H1 (cell line): ENCODE measurements at places on chromosomes 2 and 18. TPM values are rescaled to one million over a fixed set of nuclear protein-coding genes. Genes with fewer than 3 reads are reported as not detected.

Gene RAPGEF4
- 1.4 and 2.6 TPM in 2 replicates for total RNA-seq

Gene FAM237A
- not detected in 2 replicates for total RNA-seq

Gene GAREM1
- total RNA-seq, result 9.2 and 9.6 TPM in 2 replicates

Gene OTOS
- total RNA-seq, result 0.63 TPM in 1 of 2 replicates, not detected in the other

Gene SCLY
- 79.0 and 83.7 TPM in 2 replicates for total RNA-seq

Gene MYOM1
- total RNA-seq, result 0.32 and 0.78 TPM in 2 replicates

Gene GPR75
- total RNA-seq, result 3.5 and 4.1 TPM in 2 replicates

Gene EHD3
- 12.0 TPM in 2 replicates for total RNA-seq

DNA sequence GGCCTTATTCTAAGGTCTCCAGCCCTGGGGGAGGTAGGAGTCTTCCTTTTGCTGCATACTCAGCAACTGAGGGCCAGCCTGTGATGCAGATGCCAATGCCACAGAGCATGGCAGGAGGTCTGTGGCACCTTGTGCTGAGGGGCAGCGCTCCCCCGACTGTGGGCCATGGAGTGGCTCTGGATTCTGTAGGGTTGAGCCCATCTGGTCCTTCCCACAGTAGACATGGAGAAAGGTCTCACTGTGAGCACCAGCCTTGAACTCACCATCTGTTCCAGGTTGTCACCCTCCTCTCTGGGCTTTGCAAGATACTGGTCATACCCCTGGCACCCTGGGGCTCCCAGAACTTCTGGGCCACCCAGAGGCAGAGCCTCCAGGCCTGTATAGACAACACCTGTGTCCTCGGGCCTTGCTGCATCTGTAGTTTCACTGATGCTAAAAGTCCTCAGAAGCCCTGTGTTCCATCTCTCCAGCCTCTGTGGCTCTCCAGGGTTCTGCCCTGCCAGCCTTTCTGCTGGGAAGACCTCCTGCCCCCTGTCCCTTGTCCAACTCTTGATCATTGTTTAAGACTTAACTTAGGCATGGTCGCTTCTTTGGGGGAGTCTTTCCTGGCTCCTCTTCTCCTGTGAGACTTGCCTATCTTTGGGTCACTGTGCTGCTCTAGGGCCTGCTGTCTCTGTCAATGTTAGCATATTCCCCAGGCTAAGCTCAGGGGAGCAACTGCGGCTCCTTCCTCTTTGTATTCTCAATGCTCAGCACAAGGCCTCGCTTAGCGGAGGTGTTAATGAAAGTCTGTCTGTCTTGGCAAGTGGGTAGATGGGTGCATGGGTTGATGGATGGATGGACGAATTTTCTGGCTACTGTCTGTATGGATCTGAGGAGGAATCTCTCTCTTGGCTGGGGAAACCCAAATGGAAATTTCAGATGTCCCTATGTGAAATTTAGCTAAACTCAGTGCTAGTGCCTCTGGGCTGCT, 160.9 kb downstream of the DYSF start:
- no peak overlapping the region for H3K4me3 ChIP-seq
- H3K27ac ChIP-seq, result no peak overlapping the region
- H3K36me3 ChIP-seq, result no peaks in the 10 kb centered on the region
- no peaks in the 10 kb centered on the region for H3K4me1 ChIP-seq

DNA sequence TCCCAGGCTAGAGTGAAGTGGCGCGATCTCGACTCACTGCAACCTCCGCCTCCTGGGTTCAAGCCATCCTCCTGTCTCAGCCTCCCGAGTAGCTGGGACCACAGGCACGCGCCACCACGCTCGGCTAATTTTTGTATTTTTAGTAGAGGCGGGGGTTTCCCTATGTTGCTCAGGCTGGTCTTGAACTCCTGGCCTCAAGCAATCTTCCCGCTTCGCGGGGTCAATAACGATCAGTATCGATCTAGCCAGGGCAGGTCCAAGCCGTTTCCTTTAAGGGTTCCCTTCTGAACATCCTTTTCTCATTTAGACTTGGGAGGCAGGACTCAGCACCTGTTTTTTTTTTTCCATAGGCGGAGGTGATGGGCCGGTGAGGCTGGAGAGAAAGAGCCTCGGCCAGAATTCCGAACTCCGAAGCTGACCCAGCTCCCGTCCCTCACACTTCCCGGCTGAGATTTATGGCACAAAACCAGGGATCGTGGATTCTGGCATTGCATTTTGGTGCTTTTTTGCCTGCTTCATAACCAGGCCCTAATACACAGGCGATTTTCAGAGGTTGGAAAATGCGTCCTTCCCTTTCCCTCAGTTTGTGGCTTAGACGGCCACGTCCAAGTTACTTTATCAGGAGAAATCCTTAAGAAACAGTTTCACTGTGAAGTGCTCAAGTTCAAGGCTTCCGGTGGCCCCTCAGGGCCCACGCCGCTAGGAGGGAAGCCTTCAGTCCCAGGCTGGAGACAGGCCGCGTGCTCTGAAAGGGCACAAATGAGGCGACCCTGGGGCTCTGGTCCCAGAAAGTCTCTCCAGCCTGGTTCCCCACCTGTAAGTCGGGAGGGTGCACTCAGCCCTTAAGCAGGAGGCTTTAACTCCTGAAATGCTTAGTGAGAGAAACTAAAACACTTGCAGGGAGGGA, 998 bp upstream of the SLC66A3 start:
- H3K36me3 ChIP-seq, result no peaks in the 10 kb centered on the region
- no peak for DNase-seq
- H3K27me3 ChIP-seq, result no peaks in the 10 kb centered on the region
- no peaks in the 10 kb centered on the region for H3K4me1 ChIP-seq
- peak overlapping the region; percentile 62 for H3K4me3 ChIP-seq
- 0 out of 2 replicates have a peak overlapping the region, but pooled peaks have one; percentile 61 for H3K27ac ChIP-seq

DNA sequence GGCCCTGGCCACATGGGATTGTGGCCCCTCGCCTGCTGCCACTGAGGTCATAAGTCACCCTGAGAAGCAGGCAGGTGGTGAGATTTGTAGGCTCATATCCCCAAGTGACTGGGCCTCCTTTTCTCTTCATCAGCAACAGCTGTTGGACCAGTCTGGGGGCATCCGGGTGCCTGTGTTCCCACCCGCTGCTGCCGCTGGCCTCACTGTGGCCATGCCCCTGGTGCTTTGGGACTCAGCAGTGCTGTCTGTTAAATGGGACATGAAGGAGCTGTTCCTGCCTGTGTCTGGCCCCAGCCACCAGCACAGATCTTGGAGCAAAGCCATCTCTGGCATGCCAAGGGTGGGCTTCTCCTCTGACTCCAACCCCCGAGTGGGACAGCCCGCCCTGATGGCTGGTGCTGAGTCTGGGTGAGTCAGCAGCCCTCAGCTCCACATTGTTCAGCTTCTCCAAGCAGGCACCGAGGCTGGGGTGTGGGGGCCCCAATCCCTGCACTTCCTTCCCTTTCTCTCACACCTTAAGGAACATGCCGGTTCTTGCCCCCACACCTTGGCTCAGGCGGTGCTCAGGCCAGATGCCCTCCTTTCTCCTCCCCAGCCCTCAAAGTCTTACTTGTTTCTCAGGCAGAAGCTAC, 207.9 kb downstream of the GLI2 start:
- no peak for DNase-seq
- no peak overlapping the region for H3K27ac ChIP-seq
- no peak overlapping the region for H3K4me3 ChIP-seq
- no peaks in the 10 kb centered on the region for H3K27me3 ChIP-seq
- H3K4me1 ChIP-seq, result no peaks in the 10 kb centered on the region

GRCh38 chr2:176135035-176135440, 5.5 kb downstream of the HOXD8 start:
- no peak for DNase-seq
- H3K27me3 ChIP-seq, result peaks cover 100% of the 10 kb centered on the region
- H3K27ac ChIP-seq, result no peak overlapping the region
- H3K4me1 ChIP-seq, result peaks cover 2% of the 10 kb centered on the region

DNA sequence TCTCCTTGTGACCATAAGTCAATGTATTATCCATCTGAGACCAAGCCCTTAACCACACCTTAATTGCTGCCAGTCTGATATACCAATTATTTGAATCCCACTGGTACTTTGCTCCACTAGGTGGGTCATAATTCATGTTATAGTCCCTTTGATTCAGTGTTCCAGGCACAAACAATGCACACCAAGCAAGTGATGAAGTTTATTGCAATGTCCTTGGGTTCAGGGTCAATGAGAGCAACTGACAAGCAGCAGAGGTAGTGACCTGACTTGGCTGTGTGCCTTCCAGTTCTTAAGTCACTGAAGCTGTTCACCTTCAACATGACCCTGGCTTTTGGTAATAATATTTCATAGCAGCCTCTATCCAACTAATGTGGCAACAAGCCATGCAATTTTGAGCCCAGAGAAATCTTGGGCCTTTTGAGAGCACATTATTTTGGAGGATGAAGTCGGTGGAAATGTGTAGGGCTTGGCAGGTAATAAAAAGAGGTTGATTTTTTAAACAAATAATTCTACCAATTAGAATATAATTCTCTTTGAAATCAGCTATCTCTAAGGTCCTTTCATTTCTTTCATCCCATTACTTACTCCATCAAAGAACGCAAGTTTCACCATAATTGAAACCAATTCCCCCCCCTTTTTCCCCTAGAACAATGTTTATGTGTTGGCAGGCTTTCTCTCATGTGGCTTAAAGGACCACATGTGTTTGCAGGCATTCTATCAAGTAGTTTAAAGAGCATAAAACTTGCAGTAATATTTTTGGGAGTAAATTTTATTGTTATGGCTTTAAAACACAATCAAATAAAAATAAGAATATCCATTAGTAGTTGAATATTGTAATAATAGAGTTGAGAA, 3.1 kb upstream of the CPO start:
- no peak overlapping the region for H3K4me3 ChIP-seq
- H3K27ac ChIP-seq, result no peak overlapping the region
- no peaks in the 10 kb centered on the region for H3K27me3 ChIP-seq
- H3K36me3 ChIP-seq, result no peaks in the 10 kb centered on the region
- no peaks in the 10 kb centered on the region for H3K4me1 ChIP-seq
- DNase-seq, result no peak

DNA sequence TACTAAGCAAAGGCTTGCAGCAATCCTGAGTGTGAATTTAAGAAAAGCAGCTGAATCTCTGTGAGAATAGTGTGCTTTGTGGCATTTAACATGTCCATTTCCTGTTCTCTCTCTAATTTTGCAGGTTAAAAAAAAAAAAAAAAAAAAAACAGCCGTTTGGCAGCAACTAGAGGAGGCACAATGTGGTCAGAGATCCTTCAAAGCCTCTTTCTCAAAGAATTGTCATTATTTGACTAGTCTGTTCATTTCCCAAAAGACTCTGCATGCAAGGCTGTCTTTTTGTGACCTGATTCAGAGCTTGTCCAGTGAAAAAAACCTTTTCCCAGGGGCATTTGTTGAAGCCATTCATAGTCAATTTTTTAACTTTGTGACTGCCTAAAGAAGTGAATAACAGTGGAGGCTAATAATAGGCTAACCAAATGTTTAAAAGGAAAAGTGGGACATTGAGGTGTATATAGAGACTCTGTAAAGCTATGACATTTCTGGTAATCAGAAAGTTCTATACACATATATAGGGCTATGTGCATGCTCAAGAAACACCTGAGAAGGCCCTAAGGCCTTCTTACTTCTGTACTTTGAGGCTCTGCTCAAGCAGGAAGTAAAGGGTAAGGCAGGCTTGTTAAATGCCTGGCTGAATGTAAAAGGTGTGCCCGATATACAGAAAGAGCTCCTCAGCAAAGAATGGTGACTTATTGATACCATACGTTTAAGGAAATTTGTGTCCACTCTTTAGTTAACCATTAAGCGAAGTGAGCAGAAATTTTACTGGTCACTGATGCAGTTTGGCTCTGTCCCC, 289.6 kb upstream of the RAB6C start:
- no peaks in the 10 kb centered on the region for H3K4me1 ChIP-seq
- H3K27ac ChIP-seq, result no peak overlapping the region
- no peak overlapping the region for H3K4me3 ChIP-seq
- no peaks in the 10 kb centered on the region for H3K27me3 ChIP-seq
- H3K36me3 ChIP-seq, result no peaks in the 10 kb centered on the region

DNA sequence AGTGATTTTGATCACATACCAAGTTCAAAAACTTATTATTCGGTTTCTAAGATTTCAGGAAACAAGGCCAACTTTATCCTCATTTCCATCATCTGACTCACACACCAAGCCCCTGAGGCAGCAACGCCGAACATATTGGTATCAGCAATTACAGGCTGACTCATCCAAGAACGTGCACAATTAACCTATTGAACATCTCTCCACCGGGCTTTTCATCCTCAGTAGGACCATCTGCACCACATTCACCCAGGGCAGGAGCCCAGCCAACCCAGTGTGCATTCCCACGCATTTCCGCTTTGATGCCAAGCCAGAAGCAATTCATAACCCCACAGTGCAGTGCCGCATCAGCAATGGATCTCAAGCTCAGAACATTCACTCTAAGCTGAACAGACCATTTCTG, 52.9 kb downstream of the SCG2 start:
- no peak overlapping the region for H3K4me3 ChIP-seq
- no peaks in the 10 kb centered on the region for H3K27me3 ChIP-seq
- no peak for DNase-seq
- H3K27ac ChIP-seq, result no peak overlapping the region

DNA sequence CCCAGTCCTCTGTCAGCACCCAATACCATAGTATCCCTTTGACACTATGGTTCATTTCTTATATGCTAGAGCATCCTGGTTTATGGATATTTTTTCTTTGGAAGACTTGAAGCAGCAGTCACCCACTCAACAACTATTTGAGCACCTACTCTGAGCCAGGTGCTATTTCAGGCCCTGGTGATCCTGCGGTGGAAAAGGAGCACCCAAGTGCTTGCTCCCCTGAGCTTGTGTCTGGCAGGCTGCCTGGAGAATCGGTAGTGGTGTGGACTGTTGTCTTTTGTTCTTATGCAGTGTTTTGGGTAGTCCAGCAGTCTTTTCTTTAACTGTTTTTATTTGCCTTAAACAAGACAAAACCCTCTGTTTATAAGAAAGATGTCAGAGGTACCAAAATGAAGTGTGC, 28.9 kb downstream of the NCK2 start:
- peaks cover 6% of the 10 kb centered on the region for H3K4me1 ChIP-seq
- H3K4me3 ChIP-seq, result no peak overlapping the region
- no peak overlapping the region for H3K27ac ChIP-seq
- DNase-seq, result no peak
- no peaks in the 10 kb centered on the region for H3K27me3 ChIP-seq

DNA sequence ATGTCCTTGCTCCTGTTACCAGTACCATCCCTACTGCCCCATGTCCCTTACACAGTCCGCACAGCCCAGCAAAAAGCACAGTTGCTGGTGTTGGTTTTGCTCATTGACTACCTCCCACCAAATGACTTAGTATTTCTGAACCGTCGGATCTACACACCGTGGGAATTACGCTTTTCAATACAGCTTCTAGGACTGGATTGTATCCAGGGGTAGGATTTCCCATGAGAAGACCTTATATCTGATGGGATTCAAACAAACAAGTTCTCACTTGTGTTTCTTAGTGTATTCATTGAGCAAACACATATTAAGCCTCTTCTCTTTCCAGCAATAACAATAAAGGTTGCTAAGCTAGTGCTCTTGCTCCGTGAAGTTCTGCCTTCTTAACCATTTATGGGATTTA, 25.8 kb downstream of the TRAPPC12 start:
- no peak for DNase-seq
- no peaks in the 10 kb centered on the region for H3K4me1 ChIP-seq
- no peak overlapping the region for H3K27ac ChIP-seq
- no peaks in the 10 kb centered on the region for H3K27me3 ChIP-seq

DNA sequence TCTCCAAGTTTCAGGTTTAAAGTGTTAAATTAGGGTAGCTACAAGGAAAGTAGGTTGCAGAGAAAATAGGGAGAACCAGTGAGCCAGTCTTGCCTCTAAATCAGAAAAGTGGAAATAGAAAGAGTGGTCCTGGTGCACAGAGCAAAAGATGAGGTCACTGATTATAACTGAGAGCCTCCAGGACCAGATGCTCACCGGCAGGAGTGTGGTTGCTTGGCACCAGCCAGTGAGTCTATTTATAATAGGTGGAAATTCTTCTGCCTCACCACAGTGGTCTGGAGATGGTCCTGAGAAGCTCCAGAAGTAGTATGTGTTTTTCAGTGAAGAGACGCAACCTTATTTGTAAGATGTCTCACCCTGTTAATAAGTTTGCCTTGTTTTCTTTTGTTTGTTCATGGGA, 373.9 kb upstream of the KCNJ3 start:
- DNase-seq, result no peak
- no peak overlapping the region for H3K27ac ChIP-seq
- H3K4me3 ChIP-seq, result no peak overlapping the region
- no peaks in the 10 kb centered on the region for H3K4me1 ChIP-seq
